Activated T-cell treated with anti-CD3 and anti-CD28 coated beads, Interleukin-2, amount 50 U/mL, for 72 hours (primary cell): ENCODE measurements at places on chromosomes 5 and 9.

DNA sequence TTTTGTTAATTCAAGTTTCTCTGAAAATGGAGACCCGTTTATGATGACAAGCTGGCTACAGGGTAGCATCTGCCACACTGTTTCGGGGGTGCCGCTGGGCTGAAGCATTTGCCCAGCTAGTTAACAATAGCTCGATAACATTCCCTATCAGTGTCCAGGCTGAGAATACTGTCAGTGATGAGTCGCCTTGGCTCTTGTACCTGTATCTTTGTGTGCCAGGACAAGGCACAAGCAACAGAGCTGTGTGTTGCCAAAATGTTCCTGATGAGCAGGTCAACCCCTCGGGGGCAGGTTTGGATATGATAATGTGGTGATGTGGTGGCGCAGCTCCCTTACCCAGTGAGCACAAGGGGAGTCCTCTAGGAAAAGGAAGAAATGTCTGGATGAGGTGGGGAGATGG lies 7.0 kb downstream of the TGFBI start:
- DNase-seq = no peak

DNA sequence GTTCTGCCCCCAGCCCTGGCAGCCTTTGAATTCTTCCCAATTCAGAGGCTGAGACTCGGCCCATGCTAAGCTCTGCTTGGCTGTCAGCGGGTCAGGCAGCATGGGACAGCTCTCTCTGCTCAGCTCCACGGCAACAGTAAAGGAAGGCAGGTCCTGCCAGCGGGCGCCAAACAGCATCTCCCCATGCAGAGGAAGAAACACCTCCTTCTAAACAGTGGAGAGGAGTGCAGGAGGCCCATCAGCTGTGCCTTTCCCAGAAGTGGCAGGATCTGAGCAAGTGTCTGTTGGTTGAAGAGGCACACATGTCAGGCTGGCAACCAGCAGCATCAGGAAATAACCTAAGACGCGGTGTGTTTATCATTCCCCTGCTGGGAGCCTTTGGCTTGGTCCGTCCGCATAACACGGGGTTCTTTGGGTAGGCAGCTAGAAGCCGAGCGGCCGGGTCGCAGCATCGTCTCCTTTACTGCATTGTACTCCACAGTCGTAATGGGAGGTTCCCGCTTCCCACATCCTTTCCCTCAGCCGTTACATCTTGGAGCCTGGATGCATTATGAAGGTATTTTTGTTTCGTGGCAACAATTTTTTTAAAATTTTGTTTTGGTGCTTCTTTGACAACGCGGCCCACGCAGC lies 42.7 kb upstream of the NCS1 start:
- DNase-seq = peak; percentile 21

DNA sequence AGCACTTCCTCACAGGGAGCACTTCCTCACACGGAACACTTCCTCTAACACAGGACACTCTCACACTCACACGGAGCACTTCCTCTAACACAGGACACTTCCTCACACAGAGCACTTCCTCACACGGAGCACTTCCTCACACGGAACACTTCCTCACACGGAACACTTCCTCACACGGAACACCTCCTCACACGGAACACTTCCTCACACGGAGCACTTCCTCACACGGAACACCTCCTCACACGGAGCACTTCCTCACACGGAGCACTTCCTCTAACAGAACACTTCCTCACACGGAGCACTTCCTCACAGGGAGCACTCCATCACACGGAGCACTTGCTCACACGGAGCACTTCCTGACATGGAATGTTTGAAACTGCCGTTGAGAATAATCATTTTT lies 13.4 kb downstream of the POMT1 start:
- no peak for DNase-seq

DNA sequence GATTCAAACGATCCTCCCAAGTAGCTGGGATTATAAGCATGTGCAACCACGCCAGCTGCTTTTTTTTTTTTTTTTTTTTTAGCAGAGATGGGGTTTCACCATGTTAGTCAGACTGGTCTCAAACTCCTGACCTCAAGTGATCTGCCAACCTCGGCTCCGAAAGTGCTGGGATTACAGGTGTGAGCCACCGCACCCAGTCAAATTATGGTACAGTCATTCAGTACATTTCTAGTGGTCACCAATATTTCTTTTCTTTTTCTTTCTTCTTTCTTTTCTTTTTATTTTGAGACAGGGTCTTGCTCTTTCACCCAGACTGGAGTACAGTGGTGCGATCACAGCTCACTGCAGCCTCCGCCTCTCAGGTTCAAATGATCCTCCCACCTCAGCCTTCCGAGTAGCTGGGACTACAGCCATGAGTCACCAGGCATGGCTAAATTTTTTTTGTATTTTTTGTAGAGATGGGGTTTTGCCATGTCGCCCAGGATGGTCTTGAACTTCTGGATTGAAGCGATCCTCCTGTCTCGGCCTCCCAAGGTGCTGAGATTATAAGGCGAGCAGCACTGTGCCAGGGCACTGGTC lies 25.4 kb upstream of the DCP2 start:
- DNase-seq = peak; percentile 59

GRCh38 chr5:68884883-68885282 lies 208.9 kb upstream of the SLC30A5 start:
- no peak for DNase-seq

DNA sequence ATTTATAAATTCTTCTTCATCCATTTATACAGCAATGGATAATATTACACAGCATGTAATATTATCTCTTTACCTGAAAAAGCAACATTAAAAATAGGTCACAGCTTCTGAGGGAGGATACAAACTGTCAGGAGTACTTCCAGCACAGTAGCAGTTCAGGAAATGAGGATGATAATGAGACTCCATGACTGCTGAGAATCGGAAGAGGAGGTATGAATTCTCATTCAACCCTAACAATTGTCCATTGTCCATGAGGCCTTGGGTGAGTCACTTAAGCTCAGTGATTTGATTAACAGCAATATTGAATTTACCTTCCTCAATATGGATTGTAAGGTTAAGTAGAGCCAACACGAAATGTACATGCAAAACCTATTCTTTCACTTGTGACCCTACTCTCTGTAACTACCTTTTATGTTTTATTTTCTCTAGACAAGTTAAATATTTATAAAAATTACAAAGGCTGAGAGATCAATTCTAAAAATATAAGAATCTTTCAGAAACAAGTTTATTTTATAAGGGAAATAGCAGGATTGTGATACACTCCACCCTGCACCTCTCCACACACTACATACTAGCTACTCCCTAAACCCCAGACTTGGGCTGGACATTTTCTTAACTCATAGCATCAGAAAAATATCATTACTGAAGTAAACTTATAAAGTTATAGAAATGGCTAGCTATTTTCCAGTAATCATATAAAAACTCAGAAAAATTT lies 159.1 kb upstream of the ACOT12 start:
- no peak for DNase-seq

DNA sequence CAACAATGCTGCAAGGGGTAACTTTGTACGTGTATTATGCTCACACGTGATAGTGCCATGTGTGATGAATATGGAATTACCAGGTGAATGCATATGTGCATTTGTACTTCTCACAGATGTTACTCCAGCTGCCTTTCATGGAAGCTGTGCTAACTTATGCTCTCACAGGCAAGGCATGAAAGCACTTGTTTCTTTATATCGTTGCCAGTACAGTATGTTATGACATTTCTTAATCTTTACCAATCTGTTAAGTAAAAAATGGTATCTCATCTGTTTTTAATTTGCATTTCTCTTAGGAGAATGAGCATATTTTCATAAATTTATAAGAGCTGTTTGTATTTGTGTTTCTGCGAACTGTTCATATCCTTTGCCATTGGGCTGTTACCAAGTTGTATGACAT lies 311.8 kb upstream of the DMRT1 start:
- no peak for DNase-seq

GRCh38 chr5:66169534-66169933 lies 25.4 kb downstream of the SREK1 start:
- no peak for DNase-seq

- DNase-seq = no peak
These were observed 51.0 kb downstream of the IRF1 start for GRCh38 chr5:132439521-132440089.

DNA sequence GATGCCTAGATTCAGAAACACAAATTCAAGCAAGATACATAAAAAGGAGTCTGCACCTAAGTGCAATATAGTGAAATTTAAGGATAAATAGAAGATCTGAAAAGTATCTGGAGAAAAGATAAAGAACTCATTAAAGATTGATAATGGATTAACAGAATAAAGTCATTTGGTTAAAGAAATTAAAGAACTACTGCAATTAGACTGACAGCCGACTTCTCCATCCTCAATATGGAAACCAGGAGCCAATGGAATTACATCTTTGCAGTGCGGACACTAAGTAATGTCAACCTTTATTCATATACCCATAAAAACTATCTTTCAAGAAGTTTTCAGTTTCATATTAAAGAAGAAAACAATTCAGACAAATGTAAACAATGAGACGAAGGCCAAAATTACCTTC lies 81.0 kb downstream of the MRPL36 start:
- DNase-seq = no peak

- DNase-seq = no peak
These were observed 110.2 kb upstream of the MAMDC2 start for GRCh38 chr9:69933445-69933844.

DNA sequence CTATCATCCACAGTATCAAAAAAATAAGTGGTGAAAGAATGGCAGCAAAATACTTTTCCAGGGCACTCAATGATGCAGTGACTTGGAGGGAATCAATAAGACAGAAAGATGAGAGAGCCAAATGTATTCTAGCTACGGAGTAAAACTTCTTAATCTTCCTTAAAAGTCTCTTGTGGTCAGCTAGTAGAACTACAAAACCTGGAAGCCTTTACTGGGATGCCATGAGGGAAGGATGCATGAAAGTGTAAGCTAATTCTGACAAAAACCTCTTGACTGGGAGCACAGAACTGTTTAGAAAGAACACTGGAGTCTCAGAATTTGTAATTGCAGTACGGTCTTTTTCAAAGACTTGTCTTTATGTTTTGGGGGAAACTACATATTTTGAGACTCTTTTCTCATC lies 432.8 kb upstream of the PTPRD start:
- DNase-seq = no peak

DNA sequence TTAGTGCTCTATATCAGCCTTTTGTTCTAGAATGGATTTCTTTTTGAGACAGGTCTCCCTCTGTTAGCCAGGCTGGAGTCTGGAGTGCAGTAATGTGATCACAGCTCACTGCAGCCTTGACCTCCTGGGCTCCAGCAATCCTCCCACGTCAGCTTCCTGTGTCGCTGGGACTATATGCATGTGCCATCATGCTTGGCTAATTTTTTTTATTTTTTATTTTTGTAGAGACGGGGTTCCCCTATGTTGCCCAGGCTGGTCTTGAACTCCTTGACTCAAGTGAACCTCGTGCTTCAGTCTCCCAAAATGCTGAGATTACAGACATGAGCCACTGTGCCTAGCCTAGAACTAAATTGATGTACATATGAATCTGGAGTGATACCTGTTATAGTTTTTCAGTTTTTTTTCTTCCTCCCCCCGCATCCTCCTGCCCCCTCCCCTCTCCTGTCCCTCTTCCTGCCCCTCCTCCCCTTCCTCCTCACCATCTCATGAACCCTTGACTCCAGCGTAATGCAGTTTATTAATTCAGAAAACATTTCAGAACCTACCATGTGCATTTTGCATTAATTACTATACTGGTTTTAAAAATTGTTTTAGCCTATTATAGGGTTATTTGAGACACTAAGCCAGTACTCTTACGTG lies 37.4 kb upstream of the TNFAIP8 start:
- peak; percentile 39 for DNase-seq

GRCh38 chr5:8884029-8884428 lies 661.8 kb downstream of the SEMA5A start:
- no peak for DNase-seq

DNA sequence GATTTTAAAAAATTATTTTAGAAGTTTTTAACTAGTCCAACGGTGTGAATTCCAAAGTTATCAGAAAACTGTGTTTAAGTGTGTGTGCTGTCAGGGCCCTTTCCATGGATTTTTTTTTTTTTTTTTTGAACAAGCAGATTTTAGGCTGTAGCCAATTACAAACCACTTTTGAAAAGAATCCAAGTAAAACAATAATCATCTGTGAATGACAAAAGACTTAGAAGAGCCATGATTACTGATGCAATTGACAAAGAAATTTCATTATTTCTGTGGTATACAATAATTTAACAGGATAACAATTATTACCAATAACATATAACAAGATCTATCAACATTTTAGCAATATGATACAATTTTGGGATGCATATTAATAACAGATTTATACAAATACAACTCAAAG lies 16.2 kb upstream of the PAIP1 start:
- no peak for DNase-seq

DNA sequence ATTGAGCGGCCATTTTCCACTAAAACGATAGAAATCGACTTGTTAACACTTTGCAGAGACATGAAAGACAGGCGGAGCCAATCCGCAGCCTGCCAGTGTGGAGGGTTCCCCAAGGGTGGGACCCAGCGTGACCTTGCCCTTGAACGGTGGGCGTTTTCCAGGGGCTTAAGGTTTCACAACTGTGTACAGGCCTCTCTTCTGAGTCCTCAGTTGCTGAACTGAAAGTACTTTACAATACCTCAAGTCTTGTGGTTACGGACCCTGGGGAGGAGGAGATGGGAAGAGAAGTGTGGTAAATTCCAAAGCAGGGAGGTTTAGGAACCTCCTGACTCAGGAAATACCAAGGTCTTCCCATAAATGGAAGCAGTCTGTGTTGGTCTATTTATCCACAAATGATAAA lies 68.2 kb upstream of the CKMT2 start:
- DNase-seq = no peak

GRCh38 chr9:127452691-127453090 lies 1.4 kb downstream of the LRSAM1 start:
- DNase-seq = no peak

GRCh38 chr9:112037281-112038016 lies 137.6 kb downstream of the SUSD1 start:
- peak; percentile 80 for DNase-seq

DNA sequence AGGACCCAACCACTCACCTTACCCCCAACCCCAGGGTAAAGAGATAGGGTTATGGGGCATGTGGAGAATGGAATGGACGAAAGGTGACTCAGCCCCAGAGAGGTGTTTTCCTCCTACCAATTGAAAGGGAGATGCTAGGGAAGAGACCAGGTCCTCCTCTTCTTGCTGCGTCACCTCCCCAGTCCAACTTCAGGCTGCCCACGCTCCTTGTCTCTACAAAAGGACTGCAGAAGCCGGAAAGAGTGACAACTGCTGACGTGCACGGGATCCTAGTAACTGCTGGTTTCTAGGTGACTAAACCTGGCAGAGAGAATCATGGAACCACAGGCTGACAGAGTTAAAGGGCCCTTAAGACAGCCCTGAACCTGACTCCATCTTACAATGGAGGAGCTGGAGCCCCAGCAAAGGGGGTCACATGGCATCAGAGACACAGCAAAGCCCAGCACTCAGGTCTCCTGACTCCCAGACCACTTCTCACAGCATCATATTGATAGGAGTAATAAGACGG lies 2.2 kb downstream of the GPX3 start:
- DNase-seq = peak; percentile 13

DNA sequence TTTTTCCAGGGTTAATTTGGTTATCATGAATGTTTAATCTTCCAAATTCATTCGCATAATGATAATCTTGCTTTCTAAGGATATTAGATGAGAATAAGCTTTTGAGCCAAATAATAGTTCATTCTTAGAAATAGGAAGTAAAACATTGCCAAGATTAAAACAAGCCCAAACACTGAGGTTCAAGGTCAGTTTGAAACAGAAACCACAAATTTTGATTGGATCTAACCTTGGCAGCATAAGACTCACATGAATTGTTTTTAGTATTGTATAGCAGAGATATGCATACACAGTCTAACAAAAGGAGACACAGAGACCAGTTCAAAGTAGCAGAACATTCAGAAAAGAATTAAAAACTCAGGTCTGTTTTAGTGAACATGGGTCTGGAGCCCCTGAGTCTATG lies 43.4 kb upstream of the VCAN start:
- DNase-seq = no peak
